Aorta (tissue), 5 donors: ENCODE measurements at places on chromosomes 12 and 14.
A peak's percentile ranks its signal among the peaks of the same experiment; 100 is the strongest.

DNA sequence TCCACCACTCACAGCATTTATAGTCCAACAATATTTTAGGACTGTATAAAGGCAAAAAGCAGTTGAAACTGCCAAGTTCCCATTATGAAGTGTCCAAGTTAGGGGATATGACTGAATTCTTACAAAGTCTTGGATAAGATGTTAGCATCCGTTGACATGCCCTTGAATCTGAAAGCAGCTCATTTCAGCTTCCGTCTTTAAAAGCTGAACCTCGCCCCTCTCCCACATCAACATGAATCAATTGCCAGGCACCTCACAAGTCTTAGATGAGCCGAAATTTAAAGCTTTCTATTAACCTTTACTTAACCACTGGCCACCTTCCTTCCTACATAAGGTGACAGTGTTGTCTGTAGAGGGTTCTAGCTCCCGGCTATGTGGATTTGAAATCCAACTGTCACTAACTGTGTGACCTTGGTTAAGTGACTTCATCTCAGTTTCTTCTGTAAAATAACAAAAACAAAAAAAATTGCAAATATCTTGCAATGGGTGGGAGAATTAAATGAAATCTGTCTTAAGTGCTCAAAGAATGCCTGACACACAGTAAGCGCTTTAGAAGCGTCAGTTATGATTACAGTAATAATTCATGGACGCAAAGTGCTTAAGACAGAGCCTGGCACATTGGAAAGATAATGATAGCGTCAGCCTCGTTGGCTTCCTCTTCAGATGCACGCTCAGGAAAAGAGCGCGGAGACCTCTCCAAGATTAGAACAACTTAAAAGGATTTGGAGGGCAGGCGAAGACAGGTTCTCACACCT, 1.2 kb downstream of the PPP1CC start:
- no peak for DNase-seq

DNA sequence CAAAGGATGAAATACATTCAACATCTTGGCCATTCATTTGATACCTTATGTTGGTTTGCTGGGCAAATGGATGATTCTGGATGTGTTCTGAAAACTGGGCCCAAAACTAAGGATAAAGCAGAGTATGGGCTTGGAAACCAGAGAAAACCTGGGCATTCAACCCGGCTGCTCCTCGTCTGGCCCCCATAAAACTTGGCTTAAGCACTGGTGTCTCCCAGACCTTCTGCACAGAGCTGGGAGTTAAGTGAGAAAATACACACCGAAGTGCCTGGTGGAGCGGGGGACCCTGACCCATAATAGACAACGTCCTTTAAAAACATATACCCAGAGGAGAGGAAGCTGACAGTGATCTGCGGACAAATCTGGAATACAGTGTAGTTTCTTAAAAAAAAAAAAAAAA, 112.5 kb downstream of the FOXN3 start:
- no peak for DNase-seq

- no peak for DNase-seq
These were observed 122.5 kb upstream of the COCH start for GRCh38 chr14:30751646-30752416.

GRCh38 chr12:79665212-79665887, 25.4 kb downstream of the PAWR start:
- no peak for DNase-seq

DNA sequence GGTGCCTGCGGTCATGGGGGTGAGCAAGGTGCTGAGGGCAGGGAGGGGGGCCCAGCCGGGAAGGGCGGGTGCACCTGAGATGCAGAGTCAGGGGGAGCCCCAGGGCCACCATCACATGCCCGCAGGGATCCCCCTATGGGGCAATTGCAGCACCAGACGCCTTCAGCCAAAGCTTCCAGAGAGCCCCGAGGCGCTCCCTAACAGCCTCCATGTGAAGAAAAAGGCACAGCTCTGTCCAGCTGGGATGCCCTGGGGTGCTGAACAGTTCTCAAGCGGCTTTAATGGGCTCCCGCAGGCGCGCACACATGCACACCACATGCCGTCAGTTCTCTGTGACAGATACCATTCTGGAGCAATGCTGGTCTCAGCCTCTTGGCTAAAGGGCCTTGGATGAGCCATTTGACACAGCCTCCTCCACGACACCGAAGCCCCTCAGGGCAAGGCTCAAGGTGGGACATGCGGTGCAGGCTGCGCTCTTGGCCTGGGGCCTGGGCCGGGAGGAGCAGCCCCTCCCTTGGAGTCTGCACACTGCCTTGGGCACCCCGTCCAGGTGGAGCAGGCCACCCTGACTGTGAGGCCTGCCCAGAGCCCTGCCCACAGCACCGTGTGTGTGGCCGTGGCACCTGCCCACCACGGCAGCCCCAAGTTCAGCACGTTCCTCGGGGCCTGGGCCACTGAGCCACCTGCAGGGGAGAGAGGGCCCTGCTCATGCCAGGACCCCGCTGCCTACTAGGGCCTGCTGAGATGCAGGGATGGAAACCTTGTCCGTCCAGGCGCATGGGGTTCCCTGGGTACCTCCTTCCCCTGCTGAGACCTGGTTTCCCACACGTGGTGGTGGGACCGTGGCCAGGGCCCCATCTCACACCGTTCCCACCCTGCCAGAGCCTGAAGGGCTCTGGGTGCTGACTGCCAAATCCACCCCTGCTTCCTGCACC, 7.7 kb downstream of the XRCC3 start:
- peak; percentile 38 for DNase-seq

- DNase-seq = no peak
These were observed 248.1 kb upstream of the SOX5 start for GRCh38 chr12:24197532-24197931.

DNA sequence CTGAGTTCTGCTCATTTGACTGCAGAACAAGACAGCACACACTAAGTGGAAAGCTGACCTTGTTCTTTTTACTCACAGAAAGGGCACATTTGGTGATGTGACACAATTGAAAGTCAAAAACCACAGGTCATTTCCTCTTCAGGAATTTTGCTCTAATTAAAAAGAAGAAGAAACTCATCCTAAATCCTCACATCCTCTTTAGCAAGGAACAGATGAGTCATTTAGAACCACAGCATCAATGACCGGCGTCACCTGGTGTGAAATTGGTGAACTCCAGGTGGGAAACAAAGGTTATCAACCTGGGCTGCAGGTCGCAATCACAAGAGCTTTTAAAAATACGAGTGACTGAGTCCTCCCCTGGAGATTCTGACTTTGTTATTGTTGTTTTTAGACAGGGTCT, 2.9 kb upstream of the RNU6-8 start:
- no peak for DNase-seq

DNA sequence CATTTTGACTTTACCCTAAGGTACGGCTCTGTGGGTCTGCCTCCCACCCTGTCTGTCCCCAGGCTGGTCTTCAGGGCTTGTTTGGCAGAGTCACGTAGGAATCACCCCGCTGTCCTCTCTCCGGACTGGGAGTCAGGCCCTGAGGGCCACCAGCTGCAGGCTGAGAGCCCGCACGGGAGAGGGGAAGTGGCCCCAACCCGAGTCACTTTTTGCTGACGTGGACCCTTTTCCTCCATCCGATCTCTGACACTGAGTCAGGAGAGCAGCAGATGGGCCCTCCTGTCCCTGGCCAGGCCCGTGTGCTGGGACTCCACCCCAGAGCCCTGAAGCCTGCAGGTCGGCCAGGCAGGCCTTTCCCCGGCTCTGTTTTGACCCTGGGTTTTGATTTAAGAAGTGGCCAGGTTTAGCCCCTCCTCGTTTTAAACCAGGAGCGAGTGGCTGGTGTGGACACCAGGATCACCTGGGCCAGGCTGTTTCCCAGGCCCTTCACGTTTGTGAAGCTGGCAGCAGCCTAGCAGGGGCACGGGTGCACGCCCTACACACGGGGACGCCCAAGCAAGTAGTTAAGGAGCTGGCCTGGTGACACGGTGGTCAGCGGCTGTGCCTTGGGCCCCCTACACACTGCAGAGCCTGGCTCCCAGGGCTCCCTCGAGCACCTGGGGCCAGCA, 12.5 kb upstream of the TEX22 start:
- DNase-seq = peak; percentile 79

DNA sequence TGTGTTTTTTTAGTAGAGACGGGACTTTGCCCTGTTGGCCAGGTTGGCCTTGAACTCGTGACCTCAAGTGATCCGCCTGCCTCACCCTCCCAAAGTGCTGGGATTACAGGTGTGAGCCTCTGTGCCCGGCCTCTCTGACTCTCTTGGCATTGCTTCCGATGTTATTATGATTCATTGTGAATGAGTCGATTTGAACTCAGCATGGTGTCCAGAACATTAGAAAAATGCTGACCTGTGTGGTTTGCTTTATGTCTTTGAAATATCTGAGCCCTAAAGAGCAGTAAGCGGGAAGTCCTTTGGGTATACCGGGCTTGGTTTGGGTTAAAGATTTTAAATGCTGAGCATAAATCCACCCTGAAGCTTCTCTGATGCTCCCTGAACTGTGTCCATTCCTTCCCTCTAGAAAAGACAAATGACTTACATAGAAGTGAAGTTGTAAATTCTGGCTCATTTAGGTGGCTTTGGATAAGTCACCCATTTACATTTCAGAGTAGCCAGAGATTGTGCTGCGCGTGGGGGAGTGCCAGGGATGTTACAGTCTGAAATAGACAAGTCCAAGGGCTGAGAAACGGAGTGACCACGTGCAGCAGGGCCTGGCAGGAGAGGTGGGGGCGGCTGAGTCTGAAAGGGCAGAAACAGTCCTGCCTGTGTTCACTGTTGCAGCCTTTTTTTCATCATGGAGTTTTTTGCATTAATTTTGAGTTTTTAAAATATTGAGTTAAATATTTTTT, 39.6 kb downstream of the SLC15A4 start:
- no peak for DNase-seq

DNA sequence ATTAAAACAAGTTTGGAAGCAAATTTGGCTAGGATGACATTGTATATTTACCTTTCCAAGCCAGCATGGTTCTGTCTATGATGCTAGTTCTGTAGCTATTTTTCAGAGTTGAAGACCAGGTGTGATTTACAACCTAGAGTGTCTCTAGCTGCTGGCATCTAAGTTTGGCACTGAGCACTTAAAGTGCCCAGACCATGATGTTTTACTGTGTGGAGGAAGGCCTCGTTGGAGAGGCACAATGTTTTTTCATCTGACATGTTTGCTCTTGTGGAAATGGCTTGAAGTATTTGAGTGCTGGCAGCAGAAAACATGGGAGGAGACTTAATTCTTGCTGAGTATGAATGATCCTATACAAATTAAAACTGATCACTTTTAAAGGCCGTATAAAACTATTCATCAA, 13.0 kb upstream of the C12orf71 start:
- DNase-seq = no peak

DNA sequence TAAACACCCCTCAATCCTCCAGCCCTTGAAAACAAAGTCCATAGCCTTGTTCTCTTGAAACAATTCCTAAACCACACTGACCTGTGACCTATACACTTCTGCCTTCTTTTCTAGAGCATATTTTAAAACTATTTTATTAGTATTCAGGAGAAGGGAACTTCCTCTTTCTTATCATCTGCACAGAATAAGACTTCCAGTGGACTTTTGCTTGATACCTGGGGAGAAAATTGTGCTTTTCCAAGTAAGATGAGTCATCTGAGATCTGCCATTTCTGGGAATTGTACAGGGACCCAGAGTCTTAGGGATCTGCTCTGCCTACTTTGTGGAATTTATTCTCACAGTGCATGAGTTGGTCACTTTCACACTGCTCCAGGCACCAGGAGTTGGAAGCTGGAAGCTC, 10.5 kb upstream of the WNT5B start:
- DNase-seq = no peak

- no peak for DNase-seq
These were observed 1021.5 kb upstream of the TMEM132C start for GRCh38 chr12:127245437-127245836.

DNA sequence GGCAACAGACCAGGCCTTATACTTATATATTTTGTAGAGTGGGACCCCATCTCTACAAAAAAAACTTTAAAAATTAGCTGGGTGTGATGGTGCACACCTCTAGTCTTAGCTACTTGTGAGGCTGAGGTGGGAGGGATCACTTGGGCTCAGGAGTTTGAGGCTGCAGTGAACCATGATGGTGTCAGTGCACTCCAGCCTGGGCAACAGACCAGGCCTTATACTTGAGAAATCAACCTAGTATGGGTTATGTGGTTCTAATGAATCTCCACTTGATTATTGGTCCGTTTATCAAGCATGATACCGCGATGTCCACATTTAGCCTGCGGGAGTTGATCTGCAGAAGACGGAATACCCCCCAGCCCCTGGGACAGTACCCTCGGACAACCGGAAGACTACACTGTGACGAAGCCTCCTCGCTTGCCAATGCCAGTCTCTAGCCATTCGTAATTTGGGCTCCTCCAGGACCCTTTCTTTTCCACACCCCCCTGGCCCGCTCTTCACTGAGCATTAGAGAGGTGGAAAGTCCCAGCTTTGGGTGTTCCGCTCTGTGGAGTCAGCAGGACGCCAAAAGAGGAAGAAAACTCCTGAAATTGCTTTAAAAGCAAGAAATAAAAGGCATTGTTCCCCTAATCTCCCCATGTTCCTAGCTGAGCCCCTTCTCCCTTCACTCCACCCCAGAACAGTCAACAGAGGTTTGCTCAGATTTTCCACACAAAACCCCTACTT, 19.4 kb downstream of the LTBP2 start:
- DNase-seq = no peak

DNA sequence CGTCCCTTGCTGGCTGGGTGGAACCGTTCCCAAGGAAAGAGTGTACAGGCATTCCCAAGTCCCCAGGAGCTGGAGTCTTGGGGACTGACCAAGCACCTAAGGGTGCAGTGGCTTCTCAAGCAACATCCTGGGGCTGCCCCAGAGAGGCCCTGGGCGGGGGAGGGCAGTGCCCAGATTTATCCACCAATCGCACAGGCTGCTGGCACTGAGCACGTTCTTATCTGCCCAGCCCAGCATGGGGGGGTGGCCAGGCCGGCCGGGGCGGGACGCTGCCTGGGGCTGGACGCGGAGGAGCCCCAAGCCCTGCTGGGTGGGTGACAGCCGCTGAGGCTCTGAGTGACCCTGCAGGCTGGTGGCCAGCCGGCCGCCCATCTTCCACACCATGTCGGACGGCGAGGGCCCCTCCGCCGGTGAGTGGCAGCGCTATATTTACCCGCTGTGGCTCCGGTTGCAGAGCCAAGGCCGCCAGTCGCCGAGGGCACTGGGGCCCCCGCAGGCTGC, 53.4 kb downstream of the CYP46A1 start:
- peak; percentile 91 for DNase-seq

DNA sequence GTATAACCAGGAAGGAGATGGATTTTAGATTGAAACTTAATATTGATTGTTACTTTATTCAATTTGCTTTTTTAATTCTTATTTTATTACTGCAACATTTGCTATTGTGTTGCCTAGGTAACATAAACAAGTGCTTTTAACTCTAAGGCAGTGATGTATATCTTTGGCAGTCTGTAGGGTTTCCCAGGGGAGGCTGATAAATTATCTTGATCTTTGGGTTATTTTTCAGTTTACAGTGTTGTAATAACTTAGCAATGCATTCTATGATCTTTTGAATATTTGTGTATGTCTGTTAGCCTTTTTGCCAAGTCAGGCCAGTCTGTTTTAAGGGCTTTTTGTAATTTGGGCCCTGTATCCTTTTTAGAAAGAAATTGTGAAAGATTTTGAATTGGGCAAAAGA, 7.8 kb upstream of the DTD2 start:
- DNase-seq = no peak
